ENCODE measurements at places on chromosomes 11 and 22.

GRCh38 chr11:116052603-116053547 lies 548.7 kb upstream of the CADM1 start:
- no peak for DNase-seq

- DNase-seq: peak; percentile 75
Observed at GRCh38 chr11:34492806-34493414, 20.7 kb downstream of the ELF5 start.

GRCh38 chr22:48834404-48834803 lies 993.3 kb downstream of the BRD1 start:
- DNase-seq: no peak

GRCh38 chr11:75341612-75342011 lies 9.8 kb downstream of the ARRB1 start:
- no peak for DNase-seq

DNA sequence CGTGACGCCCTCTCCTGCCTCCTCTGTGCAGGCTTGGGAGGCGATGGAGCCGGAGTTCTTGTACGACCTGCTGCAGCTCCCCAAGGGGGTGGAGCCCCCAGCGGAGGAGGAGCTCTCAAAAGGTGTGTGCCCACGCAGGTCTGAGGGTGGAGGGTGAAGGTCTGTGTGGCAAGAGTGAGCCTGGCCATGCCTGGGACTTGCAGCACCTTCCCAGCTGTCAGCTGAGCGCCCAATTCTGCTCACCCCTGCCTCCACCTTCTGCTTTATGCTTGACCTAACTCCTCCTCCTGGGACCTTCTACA lies 2.5 kb downstream of the PARVG start:
- no peak for DNase-seq

GRCh38 chr22:47445716-47446290 lies 683.4 kb downstream of the TBC1D22A start:
- DNase-seq: no peak

DNA sequence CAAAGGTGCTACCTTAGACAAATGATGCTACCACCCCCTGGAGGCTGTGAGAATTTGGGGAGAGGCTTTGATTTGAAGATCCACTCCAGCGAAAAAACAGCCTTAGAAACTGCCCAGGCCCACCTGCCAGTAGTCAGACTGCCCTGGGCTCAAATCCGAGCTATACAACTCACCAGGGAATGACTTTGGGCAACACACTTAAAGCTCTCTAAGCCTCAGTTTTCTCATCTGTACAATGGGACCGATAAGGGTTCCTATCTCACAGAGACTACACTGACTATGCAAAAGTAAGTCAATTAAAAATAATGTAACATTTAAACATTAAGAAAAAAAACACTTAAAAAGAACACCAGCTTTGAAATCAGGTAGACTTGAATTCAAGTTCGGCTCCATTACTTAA lies 19.9 kb downstream of the VWCE start:
- DNase-seq: no peak

- DNase-seq: no peak
Observed at GRCh38 chr11:45917286-45917622, 423 bp downstream of the PEX16 start.

GRCh38 chr11:114228435-114229411 lies 67.5 kb upstream of the NNMT start:
- DNase-seq: no peak

DNA sequence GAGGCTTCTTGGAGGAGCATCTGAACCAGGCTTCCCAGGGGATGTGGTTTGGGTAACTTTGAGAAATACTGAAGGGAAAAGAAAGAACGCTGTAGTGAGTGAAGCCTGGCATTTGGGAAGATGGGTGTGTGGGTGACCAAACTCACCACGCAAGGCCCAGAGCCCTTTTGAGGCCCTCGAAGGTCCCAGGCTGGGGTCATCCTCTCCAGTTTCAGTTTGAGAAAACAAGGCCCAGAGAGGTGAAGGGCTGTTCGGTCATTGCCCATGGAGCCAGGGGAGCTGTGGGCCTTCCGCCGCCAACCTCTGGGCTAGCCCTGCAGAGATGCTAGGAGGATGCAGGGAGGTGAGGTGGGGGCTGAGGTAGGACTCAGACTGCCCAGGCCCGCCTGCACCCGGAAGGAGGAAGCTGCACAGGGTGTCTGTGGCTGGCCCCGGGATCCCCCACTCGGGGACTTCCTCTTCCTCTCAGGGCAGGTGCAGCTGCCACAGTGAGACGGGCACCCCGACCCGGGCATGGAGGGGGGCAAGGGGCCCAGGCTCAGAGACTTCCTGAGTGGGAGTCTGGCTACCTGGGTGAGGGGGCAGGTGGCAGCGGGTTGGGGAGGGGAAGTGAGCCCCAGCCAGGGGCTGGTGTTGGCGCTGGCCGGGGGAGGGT lies at the start of gene CCDC88B:
CCDC88B (plus strand) TSS at position 451 of the 655 bp plus-strand sequence; CDS start at position 514, 63 bp downstream.
- no peak for DNase-seq

- DNase-seq: peak; percentile 72
Observed at GRCh38 chr11:123430721-123431497, 840 bp downstream of the GRAMD1B start.

GRCh38 chr22:43616645-43617044 lies 195.5 kb downstream of the EFCAB6 start:
- DNase-seq: no peak

- no peak for DNase-seq
Observed at GRCh38 chr11:72226701-72227100, 2.1 kb downstream of the INPPL1 start.

DNA sequence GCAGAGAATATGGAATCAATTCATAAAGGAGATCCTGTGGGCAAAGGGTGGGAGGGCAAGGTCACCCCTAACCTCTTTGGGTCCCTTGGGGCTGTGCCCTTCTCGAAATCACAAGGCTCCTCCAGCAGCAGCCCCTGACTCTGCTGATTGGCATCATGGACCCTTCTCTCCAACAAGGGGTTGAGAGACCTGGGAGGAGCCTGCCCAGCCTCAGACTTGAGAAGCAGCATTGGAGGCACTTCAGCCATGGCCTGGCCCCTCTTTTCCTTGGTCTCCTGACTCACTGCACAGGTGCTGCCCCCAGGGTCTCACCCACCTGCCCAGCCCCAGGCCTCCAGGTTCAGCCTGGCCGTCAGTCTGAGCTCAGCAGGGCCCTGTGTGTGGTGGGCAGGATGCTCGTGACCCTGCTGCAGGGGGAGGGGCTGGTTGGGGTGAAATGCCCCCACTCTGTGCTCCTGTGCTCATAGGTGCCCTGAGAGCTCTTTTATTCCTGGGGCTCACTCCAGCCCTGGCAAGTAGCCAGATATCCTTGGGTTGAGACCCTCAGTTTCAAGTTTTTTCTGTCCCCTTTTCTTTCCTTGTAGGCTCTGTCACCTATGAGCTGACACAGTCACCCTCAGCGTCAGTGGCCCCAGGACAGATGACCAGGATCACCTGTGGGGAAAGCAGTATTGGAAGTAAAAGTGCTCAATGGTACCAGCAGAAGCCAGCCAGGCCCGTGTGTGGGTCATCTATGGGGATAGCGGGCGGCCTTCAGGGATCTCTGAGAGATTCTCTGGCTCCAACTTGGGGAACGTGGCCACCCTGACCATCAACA lies 110.8 kb downstream of the GGTLC2 start:
- DNase-seq: no peak

DNA sequence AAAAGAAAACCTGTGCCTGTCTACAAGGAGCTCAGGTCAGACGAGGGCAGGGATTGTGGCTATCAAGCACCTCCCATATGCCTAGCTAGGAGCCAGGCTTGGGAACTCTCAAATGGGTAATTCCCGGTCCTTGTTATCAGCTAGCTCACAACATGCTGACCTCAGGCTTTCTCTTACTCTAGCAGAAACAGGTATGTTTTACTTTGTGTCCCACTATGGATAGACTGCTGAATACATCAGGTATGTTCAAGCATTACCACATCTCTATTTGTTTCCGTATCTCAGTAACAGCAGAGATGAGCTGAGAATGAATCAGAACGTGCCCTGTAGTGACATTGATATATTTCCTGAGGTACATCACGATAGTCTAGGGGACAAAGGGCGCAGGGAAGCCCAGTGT lies 29.4 kb downstream of the SHISA8 start:
- DNase-seq: no peak

- DNase-seq: no peak
Observed at GRCh38 chr11:112388496-112388895, 127.8 kb upstream of the PLET1 start.

- DNase-seq: no peak
Observed at GRCh38 chr11:12189543-12190235, 79.3 kb downstream of the MICAL2 start.

DNA sequence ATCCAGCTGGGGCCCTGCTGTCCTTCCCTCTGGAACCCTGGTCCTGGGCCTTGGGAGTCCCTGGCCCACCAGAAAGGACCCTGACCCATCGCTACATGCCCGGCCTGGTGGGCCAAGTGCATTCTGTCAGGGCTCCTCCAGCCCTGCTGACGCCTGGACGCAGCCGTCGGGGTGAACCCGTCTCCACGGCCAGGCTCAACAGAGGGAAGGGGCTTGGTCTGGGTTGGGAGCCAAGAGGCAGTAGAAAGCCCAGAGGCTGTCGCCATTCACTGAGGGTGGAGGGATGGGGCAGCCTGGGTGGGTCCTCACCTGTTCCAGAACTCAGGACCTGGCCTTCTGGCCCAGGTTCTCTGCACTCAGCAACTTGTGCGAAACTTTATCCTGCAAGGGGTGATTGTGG lies 39.0 kb downstream of the TOLLIP start:
- DNase-seq: no peak

GRCh38 chr22:41524251-41524661 lies 20.0 kb downstream of the POLR3H start:
- no peak for DNase-seq

GRCh38 chr11:119092880-119093842 lies 8.5 kb downstream of the HMBS start:
- no peak for DNase-seq

DNA sequence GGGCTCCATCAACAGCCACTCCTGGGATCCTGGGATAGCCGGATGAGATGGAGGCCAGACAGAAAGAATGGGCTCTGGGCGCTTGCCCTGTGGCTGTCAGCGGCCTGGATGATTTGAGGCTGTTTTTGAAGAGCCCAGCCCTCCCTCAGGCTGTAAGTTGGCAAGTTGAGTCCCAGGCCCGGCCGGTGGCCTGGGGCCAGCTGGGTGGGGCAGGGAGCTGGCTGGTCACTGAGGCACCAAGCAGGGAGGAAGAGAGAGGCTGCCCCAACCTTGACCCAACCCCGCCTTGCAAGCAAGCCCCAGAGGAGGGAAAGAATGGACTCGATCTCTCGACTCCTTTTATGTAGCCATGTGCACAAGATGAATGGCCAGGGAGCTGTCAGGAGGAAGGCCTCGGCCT lies 34.9 kb downstream of the RIBC2 start:
- DNase-seq: no peak

- no peak for DNase-seq
Observed at GRCh38 chr11:61138935-61139334, 22.3 kb downstream of the VPS37C start.

DNA sequence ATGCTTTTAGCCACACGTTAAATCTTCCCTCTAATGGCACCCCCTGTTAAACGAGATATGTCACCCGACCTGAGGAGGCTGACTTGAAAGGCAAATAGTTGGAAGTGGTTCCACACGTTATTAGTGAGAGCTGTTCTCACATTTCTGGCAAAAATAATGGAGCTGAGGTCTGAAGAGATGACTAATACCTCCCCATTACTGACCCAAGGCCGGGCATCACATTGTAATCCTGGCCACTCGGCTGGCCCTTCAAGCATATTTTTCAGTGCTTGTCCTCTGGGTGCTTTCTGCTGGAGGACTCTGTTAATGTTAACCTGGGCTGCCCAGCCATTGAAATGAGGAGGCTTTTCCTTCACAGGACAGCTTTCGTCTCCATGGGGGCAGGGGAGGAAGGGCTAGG lies 260.0 kb upstream of the CADM1 start:
- DNase-seq: no peak

GRCh38 chr11:94302776-94303175 lies 1.6 kb upstream of the IZUMO1R start:
- no peak for DNase-seq

- DNase-seq: no peak
Observed at GRCh38 chr11:133659538-133660201, 127.4 kb upstream of the OPCML start.

GRCh38 chr11:58006940-58007339 lies 16.7 kb upstream of the OR9Q1 start:
- no peak for DNase-seq

DNA sequence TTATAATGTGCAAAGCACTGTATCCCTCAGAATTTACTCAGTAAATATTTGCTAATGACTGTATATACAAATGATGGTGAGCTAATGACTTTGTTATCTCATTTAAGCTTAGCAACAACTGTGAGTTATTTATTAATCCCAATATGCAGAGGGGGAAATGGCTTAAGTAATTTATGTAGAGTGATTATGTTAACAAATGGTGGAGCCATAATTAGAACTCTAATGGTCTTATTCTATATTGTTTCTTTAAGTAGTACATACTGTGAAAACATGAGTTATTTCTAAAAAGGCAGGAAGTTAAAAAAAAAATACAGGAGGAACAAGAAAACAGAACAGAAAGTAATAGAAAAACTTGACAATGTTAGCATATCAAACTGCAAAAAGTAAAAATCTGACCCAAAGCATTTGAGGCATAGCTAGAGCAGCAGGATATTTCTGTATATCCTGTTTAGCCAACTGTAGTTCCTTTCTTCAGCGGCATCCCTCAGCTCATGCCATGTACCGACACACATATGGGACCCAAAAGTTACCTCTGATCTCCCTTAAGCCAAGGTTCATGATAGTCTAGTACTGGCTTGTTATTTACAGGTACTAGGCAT lies 94.2 kb downstream of the FCHSD2 start:
- no peak for DNase-seq

GRCh38 chr22:41979423-41980250 lies 10.4 kb downstream of the SEPTIN3 start:
- no peak for DNase-seq

- no peak for DNase-seq
Observed at GRCh38 chr11:39772525-39773137, 1686.8 kb downstream of the LRRC4C start.

- no peak for DNase-seq
Observed at GRCh38 chr11:25271301-25271700, 774.4 kb downstream of the LUZP2 start.

DNA sequence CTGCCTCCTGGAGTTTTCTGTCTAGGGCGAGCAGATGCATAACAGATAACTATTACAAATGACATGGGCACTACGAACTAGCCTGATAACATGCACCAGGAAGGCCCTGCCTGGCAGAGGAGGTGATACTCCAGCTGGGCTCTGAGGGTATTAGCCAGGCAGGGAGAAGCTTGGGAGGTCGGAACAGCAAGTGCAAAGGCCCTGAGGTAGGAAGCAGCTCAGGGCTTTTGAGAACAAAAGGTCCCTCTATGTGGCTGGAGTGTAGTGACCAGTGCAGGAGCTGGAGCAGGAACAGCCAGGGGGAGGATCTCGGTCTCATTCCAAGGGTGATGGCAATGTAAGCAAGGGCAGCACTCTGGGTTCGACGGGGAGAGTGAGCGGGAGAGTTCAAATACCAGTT lies 61.6 kb upstream of the TCF20 start:
- no peak for DNase-seq

Data from A549 (cell line).